ENCODE measurements at places on chromosomes 3 and 15.

DNA sequence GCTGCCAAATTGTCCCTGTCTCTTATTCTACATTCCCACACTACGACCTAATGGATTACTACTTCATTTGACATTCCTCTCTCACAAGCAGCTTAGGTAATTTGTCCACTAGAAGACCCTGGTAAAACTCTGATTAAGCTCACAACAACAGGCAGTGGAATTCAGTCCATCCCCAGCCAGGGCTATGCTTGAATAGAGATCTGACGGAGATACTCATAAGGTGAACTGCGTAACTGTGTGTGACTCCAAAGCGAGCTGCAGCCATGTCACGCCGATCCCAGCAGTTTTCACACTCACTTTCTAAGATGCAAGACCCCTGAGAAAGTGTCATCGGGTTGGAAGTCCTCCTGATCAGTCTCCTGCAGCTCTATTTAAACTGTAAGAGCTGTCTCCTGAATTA, 25.7 kb upstream of the ROBO2 start:
- DNase-seq: no peak

DNA sequence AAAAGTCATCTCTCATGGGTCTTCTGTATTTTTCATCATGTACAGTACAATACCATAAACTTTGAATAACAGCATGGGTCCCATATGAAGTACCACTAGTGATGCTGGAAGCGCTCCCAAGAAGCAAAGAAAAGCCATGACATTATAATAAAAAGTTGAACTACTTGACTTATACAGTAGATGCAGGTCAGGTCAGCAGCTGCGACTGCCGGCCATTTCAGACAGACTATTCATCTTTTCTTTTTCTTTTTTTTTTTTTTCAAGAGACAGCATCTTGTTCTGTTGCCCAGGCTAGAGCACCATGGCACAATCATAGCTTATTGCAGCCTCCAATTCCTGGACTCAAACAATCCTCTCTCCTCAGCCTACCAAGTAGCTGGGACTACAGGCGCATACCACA, 10.2 kb downstream of the RAF1 start:
- DNase-seq: no peak

DNA sequence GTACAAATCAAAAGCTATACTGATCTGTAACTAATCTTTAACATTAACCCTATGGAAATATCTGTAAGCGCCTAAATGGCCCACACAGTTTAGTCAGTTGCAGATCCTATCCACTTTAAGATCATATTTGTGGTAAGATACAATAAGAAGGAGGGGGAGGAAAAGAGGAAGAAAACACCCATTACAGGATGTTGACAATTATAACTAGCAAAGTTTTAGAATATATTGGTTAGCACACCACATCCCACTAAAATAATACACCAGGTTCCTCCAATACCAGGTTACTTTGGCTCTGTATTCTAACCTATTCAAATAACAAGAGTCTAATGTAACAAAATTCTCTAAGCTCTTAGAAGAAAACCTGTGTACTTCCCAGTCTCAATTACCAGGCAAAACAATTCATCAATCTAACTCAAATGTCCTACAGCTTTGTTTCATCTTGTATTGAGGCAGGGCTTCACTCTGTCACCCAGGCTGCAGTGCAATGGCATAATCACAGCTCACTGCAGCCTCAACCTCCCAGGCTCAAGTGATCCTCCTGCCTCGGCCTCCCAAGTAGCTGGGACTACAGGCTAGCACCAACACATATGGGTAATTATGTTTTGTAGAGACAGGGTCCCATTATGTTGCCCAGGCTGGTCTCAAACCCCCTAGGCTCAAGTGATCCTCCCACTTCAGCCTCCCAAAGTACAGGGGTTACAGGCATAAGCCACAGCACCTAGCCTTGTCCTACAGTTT, 4.2 kb downstream of the SLC4A7 start:
- DNase-seq: no peak

DNA sequence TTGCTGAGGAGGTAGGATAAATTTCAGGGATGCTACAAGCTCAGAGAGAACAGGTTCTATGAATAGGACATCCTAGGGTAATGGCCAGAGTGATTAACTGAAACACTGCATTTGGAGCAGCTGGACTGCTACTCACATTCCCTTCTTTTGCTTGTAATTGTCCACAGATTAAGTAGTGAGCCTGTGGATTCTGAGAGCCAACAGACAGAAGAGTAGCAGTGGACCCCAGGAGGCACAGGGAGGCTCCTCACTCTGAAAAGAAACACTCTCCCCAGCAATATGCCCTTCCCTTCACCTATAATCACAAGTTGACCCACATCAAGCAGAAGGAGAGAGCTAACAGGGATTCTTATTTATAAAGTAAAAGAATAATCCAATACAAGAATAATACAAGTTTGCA, 10.6 kb upstream of the RFX7 start:
- DNase-seq: no peak

DNA sequence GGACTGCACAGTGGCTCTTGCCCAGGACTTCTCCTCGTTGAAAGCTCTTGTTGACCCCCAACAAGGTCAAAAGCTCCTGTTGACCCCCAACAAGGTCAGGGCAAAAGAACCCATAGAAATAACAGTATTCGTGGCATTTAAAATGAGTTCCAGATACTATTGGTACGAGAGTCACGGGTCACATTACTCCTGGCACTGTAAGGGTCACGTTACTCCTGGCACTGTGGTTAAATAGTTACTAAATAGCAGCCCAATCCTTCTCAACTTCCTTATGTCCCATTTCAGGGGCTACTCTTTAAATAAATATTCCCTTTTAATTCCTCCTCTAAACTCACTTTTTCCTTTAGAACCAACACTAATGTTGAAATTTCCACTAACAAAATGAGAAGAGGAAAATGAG, 18.2 kb upstream of the ADCY5 start:
- no peak for DNase-seq

GRCh38 chr15:29616512-29616911, 205.8 kb downstream of the TJP1 start:
- no peak for DNase-seq

- no peak for DNase-seq
These were observed 161.4 kb upstream of the RARB start for GRCh38 chr3:25266677-25267076.

- no peak for DNase-seq
These were observed 1.1 kb upstream of the VPS18 start for GRCh38 chr15:40893019-40893670.

DNA sequence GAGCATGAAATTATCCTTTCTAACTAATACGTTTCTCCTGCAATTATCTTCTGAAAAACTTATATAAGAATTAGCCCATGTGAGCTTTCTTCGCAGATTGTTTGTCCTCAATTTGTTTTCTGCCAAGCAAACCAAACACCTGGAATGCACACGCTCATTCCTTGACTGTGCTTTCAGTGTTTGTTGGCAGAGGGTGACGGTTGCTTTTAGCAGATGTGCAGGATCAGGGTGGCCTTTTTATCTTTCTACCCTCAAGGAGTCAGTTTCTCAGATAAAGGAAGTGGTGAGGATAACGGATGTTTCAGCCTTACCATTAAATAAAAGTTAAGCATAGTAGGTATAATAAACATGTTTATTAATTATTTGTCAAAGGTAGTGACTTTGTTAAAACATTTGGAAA, 15.2 kb downstream of the ARPP21 start:
- no peak for DNase-seq

GRCh38 chr15:93035092-93035915, 53.7 kb downstream of the RGMA start:
- DNase-seq: no peak

GRCh38 chr3:149366031-149366430, 11.4 kb downstream of the TM4SF1 start:
- DNase-seq: no peak

DNA sequence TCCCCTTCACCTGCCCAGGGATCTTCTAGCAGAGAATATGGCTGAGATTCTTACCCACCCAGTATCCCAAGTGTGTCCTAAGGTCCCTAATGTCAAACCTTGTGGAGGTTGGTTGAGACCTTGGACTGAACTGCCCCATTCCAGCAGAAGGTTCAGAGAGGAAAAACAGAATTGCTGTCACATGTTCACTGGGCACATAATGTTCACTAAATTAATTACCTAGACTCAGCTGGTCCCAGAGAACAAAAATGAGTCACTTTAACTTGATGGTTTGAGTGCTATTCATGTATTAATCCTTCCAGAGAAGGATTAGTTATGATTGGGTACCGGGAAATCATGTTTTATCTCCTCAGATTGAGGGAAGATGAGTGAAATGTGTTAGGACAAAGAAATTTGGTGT, 171.3 kb upstream of the GADL1 start:
- DNase-seq: no peak

- no peak for DNase-seq
These were observed 166.3 kb downstream of the NECTIN3 start for GRCh38 chr3:111237946-111238345.

GRCh38 chr15:45354711-45355110, 23.6 kb downstream of the GATM start:
- DNase-seq: no peak

- no peak for DNase-seq
These were observed 50.3 kb downstream of the SHQ1 start for GRCh38 chr3:72797773-72798543.

DNA sequence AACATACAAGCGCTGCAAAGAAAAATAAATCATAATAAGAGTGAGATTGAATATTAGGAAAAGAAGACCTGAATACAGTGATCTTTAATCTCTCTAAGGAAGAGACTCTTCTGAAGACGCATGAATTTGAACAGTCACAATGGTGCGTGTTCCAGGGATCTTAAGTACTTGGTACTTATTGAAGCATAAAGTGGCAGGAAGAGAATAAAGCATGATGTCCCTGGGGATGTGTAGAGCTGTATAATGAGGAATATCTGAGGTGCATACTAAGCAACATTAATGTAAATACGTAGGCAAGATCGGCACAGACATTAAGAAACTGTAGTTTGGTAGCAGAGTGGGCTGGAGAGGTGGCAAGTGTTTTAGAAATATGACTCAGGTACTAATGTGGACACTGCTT, 246.2 kb upstream of the MCTP2 start:
- DNase-seq: no peak

DNA sequence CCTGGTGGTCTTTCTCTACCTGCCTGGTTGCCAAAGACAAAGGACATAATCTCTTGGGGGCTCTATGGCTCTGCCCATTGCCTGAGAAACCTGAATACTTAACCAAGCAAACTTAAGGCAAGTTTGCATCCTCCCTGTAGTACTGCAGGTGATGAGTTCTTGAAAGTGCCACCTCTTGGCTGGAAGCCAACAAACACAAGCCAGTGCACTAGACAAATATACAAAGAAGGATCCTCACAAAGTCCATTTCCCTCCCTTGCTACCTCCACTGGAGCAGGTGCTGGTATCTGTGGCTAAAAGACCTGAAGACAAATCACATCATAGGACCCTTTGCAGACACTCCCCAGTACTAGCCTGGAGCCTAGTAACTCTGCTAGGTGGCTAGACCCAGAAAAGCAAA, 772.3 kb downstream of the SI start:
- no peak for DNase-seq

GRCh38 chr3:168625477-168625876, 529.8 kb upstream of the GOLIM4 start:
- no peak for DNase-seq
